ENCODE measurements at places on chromosomes 2 and 18. TPM values are rescaled to one million over a fixed set of nuclear protein-coding genes. Genes with fewer than 3 reads are reported as not detected.

The UNC80 gene
- 1.0 TPM for total RNA-seq

The TMEM178A gene
- 7.9 TPM for total RNA-seq

The CYP26B1 gene
- total RNA-seq: not detected

The WBP1 gene
- total RNA-seq: 59.4 TPM

The HOXD11 gene
- not detected for total RNA-seq

The ANKRD62 gene
- total RNA-seq: not detected

The TTC39C gene
- 30.5 TPM for total RNA-seq

The CCDC141 gene
- total RNA-seq: 0.58 TPM

The VWC2L gene
- not detected for total RNA-seq

The INSIG2 gene
- total RNA-seq: 37.8 TPM

The ZSWIM2 gene
- not detected for total RNA-seq

DNA sequence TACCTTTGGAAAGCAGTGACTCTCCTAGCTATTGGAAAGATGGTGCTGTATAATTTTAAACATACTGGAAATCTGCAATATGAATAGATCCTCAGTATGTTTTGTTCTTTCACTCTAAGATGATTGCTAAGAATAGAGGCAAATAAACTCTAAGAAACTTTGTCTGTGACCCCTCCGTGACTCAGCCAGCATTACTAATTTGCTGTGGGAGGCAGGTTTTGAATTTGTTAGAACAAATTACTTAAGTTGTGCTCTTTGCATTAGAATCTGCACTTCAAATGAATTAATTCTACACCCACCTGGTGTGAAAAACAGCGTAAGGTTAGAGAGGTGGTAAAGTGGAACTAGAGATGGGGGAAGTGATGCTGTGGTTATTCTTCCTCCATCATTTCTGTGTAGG lies 142.2 kb downstream of the RAPGEF4 start:
- DNase-seq: no peak

DNA sequence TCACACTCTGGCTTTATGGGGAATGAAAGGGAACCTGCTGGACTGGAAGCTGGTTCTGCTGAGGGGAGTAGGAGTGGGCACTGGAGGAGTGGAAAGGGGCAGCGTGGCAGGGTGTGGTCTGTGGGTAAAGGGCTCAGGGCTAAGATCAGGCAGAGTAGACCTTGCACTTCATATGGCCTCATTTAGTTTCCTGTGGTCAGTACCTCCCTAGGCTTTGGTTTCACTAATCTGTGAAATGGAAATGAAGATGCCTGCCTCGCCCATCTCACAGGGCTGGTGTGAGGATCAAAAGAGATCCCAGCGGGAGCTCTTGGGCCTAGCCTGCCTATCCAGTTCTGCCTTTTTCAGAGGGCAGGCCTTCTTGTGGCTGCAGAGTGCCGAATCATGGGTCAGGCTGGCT lies 208.7 kb downstream of the LOXHD1 start:
- DNase-seq: no peak

- no peak for DNase-seq
Measured at GRCh38 chr2:8125741-8126711, 555.8 kb upstream of the ID2 start.

- no peak for DNase-seq
Measured at GRCh38 chr2:120452131-120452530, 106.2 kb downstream of the INHBB start.

- DNase-seq: no peak
Measured at GRCh38 chr18:76476665-76477561, 18.1 kb downstream of the ZNF516 start.

DNA sequence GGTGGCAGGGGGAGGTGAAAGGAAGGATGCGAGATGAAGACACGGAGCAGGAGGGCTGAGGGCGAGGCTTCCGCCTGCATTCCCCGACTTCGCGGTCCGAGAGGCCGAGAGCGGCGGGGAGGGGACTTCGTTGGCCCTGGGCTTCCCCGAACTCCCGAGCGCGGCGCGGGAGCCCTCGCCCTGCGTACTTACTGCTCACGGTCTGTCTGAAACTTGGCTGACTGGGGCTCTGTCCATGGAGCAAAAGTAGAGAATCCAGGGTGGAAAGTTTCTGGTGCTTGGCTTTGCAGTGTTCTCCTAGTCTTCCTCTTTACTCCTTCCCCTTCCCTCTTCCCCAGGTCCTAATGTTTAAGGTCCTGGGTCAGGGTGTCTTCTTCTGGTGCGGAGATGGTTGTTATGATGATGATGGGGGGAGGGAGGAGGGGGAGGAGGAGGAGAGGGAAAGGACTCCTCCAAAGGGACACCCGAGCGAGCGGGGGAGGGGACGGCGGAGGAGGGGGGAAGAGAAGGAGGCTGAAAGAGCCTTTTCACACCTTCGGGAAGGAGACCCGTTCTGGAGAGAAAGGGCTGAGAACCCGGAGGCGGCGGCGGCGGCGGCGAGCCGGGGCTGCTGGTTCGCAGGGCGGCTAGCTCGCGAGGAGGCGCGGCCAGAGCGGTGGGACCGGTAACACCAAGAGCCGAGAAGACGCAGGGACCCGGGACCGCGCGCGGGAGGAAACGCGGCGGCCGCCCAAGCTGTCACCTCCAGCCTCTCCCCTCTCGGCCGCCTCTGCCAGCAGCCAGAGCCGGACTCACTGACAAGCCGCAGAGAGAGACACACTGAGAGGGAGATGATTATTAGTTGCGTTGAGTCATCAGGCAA lies at the start of gene SATB2:
Gene SATB2, minus strand, starts transcription at position 793 of the 862 bp plus-strand sequence. CDS start 1,902 bp downstream, outside the sequence.
- no peak for DNase-seq

DNA sequence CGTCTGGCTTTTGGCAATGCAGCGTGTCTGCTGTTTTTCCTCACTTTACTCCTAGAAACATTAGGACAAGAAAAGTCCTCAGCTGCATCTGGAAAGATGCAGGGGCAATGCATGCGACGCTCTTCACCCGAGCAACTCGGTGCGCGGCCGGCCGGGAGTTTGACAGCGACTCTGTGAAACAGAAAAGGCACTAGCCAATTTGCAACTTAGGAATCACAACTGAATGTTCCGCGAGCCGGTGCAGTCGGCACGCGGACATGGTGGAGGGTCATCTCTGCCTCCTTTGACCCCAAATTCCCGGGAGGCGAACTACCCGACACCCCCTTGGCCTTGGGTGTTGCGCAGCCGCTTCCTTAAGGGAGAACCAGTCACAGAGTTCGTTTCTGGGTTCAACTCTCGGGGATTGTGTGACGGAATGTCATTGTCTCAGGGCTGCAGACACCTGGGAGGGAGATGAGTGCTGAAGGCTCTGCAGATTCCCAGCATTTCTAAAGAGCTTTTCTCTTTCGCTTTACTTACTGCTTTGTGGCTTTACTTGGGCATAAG lies 9.8 kb downstream of the NR4A2 start:
- DNase-seq: no peak

DNA sequence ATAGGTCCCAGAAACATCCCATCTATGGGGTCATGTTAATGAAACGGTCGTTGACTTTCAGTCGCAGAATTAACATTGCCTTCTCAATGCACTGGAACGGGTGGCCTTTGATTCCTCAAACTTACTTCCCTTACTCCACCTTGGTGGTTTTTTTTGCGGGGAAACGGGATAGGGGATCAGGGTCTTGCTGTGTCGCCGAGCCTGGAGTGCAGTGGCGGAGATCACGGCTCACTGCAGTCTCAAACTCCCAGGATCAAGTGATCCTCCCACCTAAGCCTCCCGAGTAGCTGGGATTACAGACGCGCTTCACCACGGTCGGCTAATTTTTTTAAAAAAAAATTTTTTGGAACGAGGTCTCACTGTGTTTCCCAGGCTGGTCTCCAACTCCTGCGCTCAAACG lies 754 bp downstream of the ATG16L1 start:
- no peak for DNase-seq

DNA sequence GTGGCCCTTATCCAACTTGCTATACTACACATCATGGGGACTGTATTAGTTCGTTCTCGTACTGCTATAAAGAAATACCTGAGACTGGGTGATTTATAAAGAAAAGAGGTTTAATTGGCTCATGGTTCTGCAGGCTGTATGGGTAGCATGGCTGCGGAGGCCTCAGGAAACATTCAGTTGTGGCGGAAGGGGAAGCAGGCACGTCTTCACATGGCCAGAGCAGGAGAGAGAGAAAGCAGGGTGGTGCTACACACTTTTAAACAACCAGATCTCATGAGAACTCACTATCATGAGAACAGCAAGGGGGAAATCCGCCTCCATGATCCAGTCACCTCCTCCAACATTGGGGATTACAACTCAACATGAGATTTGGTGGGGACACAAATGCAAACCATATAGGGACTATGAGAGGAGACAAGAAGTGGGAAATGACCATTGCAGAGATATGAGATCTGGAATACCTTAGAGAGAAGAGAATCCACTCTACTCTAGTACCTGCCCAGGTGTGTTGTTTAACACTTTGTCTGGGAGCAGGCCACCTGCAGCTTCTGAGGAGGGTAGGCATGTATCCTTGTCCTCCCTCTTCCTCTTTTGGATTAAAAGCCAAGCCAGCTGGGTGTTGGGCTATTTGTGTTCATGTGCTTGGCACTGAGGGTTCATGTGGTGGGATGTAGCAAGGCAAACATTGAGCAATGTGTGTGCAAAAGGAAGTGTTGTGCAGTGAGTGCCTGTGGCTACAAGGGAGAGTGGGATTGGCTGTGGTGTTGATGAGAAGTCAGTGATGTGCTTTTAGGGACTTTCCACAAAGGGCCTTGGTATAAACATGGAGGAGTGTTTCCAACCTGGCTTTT lies 22.8 kb downstream of the TTLL4 start:
- DNase-seq: peak; percentile 34

GRCh38 chr2:139529080-139529479 lies 748.9 kb upstream of the NXPH2 start:
- DNase-seq: peak; percentile 77

- DNase-seq: no peak
Measured at GRCh38 chr2:153461453-153461852, 17.1 kb downstream of the RPRM start.

- no peak for DNase-seq
Measured at GRCh38 chr18:70452501-70452900, 163.7 kb downstream of the SOCS6 start.

DNA sequence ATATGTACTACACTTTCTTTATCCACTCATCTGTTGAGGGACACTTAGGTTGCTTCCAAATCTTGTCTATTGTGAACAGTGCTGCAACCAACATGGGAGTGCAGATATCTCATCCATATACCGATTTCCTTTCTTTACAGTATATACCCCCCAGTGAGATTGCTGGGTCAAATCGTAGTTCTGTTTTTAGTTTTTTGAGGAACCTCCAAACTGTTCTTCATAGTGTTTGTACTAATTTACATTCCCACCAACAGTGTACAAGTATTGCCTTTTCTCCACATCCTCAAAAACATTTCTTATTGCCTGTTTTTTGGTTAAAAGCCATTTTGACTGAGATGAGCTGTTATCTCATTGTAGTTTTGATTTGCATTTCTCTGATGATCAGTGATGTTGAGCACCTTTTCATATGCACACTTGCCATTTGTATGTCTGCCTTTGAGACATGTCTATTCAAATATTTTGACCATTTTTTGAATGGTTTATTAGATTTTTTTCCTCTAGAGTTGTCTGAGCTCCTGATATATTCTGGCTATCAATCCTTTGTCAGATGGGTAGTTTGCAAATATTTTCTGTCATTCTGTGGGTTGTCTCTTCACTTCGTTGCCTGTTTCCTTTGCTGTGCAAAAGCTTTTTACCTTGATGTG lies 12.2 kb downstream of the PLEK start:
- no peak for DNase-seq

GRCh38 chr2:140990416-140990815 lies 1140.4 kb downstream of the LRP1B start:
- no peak for DNase-seq

- peak; percentile 88 for DNase-seq
Measured at GRCh38 chr18:8661754-8662559, 43.4 kb upstream of the MTCL1 start.

DNA sequence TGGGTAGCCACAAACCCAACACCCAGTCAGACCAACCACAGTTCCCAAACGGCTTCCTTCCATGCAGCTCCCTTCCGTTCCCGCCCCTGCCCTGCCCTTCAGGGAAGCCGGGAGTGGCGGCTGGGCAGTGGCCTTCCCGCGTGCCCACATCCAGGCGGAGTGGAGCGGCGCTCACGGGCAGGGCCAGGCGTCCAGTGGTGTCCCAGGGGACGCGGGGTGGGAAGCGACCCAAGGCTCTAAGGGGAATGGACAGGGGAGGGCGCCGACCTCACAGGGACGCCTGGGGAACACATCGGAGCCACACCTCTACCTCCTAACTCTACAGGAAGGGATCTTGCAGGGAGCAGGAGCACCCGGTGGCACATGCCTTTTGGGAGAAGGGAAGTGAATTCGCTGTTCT lies 225.9 kb upstream of the MGAT5 start:
- DNase-seq: peak; percentile 55

DNA sequence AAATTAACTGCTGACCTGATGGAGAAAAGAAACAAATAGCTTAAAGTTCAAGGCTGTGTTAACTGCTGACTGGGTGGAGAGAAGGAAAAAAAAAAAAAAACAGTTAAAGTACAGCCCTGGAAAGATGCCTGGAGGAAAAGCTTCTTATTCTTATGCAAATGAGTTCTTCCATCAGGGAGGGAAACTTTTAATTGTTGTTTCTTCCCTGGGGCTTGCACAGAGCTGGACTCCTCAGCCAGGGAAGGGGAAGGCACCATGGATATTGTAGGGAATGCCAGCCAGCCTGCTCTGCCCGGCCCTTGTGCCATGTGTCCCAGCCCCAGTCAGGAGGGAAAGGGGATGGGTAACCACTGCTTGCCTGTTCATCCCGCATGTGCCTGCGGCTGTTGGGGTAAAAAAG lies 833.1 kb upstream of the CRIM1 start:
- no peak for DNase-seq

- DNase-seq: no peak
Measured at GRCh38 chr2:83899271-83899670, 559.8 kb downstream of the SUCLG1 start.

DNA sequence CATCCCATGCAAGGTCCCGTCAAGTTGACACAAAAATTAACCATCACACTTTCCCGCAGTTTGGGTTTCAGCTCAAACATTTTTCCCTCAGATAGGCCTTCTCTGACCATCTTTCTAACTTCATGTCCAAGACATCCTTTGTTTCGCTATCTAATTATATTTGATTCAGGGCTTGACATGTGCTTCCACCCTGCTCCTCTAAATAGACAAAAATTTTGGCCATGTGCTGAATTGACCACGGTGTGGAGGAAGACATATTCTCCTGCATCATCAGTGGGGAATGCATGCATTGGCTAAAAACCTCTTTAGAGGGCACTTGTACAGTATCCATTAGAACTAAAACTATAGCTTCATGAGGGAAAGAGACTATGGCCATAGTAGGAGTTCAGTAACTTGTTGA lies 81.2 kb downstream of the PLCL1 start:
- no peak for DNase-seq

GRCh38 chr2:203442463-203442862 lies 92.6 kb downstream of the RAPH1 start:
- DNase-seq: no peak

DNA sequence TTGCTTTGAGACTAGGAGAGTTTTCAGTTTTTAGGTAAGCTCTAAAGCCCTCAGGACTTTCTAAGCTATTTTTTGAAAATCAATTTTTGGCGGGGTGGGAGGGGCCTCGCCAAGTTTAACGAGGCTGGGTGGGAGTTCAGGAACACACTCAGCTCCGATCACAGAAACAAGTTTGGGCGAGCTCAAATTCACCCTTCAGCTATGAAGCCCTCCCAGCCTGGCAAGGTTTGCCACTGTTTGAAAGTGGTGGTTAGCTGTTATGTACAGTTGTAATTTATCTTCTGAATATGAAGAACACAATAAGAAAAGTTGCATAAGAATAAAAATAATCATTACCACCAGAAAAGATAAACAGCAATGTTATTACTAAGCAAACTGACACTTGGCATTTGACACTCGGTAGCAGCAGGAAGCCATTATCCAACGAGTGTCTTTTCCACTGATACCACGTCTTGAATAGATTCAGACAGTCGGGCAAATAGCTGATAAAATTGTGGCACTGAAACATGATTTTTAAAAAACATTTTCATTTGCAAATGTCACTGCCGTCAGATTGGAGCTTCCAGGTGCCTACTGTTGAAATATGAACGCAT lies 59.8 kb downstream of the KCTD1 start:
- no peak for DNase-seq
